Urinary bladder (tissue), 4 donors: ENCODE measurements at places on chromosomes 2 and 18.

- DNase-seq: no peak
These were observed 264.9 kb upstream of the EPAS1 start for GRCh38 chr2:46032161-46032813.

- no peak for DNase-seq
These were observed 429.4 kb downstream of the MBD2 start for GRCh38 chr18:53795061-53795460.

DNA sequence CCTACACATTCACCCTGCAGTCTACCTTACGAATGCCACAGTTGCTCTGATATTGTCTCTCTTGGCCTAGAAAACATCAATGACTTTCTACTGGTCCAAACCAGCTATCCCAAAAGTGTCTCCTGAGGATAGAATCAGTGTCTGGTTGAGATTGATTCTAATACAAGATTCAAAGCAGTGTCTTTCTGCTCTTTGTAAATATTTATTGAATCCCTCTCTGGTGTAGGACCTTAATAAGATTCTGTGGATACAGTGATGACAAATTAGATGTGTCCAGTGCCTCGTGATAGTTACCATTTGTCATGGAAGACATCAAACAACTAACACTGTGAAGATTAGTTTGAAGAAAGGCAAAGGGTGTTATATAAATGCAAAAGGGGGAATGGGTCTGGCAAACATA lies 380.7 kb upstream of the TRIB2 start:
- no peak for DNase-seq

GRCh38 chr18:27007880-27008279 lies 142.4 kb upstream of the AQP4 start:
- no peak for DNase-seq

GRCh38 chr2:101463911-101464641 lies 10.8 kb downstream of the RFX8 start:
- no peak for DNase-seq

GRCh38 chr2:2472881-2473280 lies 141.8 kb upstream of the MYT1L start:
- no peak for DNase-seq

GRCh38 chr2:142254031-142254430 lies 123.2 kb upstream of the LRP1B start:
- no peak for DNase-seq

GRCh38 chr2:172763079-172763478 lies 27.4 kb downstream of the RAPGEF4 start:
- no peak for DNase-seq

DNA sequence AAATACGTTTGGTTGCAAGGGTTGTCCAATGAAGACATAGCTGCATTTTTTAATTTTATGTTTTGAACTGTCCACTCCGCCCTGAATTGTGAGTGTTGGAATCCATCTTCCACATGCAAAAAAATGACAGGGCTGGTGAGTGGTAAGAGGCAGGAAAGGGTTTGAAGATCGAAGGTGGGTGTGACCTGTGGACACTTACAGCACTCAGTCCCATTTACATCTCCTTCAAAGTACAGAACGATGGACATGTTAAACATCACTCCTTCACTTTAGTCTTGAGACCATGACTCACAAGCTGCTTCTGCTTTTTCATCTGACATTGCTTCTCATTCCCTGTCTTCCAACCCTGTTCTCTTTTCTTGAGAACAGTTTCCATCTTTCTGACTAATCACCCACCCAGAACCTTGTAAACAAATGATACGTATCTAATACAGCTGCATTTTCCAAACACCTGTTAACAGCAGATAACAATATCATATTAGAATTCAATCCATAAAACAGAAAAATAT lies 179.3 kb downstream of the ZNF516 start:
- DNase-seq: no peak

GRCh38 chr2:82215212-82215611 lies 1910.7 kb upstream of the LRRTM1 start:
- no peak for DNase-seq

DNA sequence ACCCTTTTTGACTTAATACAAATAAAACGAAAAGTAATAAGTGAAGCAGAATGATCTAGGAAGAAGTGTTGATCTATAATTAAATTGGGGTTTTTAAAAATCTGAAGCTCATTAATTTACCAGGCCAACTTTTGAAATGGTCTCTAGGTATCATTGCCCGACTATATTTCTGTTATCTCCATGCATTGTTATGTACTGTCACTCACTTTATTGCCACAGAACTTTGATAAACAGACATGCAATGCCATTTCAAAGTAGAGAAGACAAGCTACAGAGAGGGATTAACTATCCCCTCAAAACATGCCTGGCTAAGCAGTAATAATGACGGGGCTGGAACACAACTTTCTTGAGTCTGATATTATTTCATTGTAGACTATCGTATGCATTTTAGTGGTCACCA lies 147.6 kb upstream of the ITGA4 start:
- no peak for DNase-seq

DNA sequence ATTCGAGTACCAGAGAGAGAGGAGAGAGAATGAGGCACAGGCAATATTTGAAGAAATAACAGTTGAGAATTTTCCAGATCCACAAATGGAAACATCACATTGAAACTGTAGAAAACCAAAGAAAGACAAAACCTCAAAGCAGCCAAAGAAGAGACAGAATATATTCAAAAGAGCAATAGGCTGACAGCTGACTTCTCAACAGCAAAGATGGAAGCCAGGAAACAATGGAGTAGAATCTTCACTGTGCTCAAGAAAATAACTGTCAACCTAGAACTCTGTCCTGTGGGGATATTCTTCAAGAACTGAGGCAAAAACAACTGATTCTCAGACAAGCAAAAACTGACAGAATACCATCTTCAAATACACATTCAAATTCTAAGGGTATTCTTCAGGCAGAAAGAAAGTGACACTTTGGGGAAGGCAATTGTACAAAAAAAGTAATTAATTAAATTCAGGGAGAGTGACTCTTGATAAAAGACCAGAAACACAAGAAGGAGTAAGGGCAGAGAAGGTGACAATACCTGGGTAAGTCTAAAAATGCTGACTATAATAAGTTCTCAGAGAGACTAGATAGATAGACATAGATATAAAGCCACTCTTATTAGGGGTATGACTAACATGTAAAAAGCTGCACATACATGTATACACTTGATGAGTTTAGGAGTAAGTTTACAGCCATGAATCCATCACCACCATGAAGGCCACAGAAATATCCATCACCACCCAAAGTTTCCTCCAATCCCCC lies 25.6 kb downstream of the ANKMY1 start:
- no peak for DNase-seq

- DNase-seq: no peak
These were observed 64.0 kb downstream of the HIBCH start for GRCh38 chr2:190255676-190256075.

GRCh38 chr18:23995180-23995579 lies 19.4 kb upstream of the TTC39C start:
- no peak for DNase-seq

- no peak for DNase-seq
These were observed 292.0 kb downstream of the ASXL3 start for GRCh38 chr18:33870059-33870458.

- DNase-seq: no peak
These were observed 133.1 kb upstream of the CRIM1 start for GRCh38 chr2:36222485-36222884.
